ENCODE measurements at places on chromosomes 4 and X. TPM values are rescaled to one million over a fixed set of nuclear protein-coding genes. Genes with fewer than 3 reads are reported as not detected.

The GLRA2 gene
- total RNA-seq: not detected

- no peak for DNase-seq
These were observed 141.0 kb downstream of the TSPAN5 start for GRCh38 chr4:98517218-98518021.

The CFP gene
- 2.3 TPM for total RNA-seq

DNA sequence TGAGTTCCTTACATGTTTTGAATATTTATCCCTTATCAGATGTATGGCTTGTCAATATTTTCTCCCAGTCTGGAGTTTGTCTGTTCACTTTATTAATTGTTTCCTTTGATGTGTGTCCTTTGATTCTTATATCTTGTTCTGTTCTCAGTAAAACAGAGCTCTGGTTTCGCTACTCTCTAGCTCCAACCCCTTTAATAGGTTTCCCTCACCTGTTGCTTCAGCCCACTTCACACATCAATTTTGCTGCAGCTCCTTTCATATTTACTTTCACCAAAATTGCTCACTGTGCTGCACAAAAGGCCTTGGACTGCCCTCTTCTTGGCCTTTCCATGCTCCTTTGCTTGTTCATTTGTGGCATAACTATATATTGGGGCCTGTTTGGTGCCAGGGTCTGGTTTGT is 85.1 kb downstream of the CFAP299 start:
- DNase-seq: no peak

Data from activated T-helper 1 cell treated with anti-CD3 and anti-CD28 coated beads, Interleukin-12 subunit alpha, Interleukin-12 subunit beta, Interleukin-2, Interleukin-4 antibody, amounts not matched to agents 30 ng/mL and 10 ng/mL and 1 ng/mL, durations not matched to agents 14 hours and 24 hours and 36 hours (primary cell).